ENCODE measurements at places on chromosomes 5 and 9.

GRCh38 chr5:135221696-135222095, 177.3 kb downstream of the MACROH2A1 start:
- no peak for DNase-seq

GRCh38 chr5:148540647-148541046, 113.7 kb downstream of the HTR4 start:
- no peak for DNase-seq

- no peak for DNase-seq
Measured at GRCh38 chr9:107170801-107171200, 112.3 kb upstream of the RAD23B start.

GRCh38 chr5:143592648-143593047, 189.2 kb upstream of the NR3C1 start:
- no peak for DNase-seq

DNA sequence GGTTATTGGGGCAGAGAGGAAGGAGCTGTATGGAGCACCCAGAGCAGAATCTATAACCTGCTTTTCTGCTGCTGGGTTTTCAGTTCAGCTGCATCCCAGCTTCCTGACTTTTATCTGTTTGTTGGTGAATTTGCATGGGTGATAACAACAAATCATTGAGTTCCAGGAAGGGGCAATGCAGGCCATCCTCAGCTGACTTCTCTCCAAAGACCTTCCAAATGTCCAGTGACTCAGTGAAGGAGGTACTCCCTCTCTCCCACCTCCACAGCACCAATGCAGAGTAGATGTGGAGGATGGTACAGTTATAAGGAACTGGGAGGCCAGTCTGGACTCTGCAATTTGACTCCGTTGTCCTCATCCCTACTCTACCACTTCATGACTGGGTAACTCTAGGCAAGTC, 1.6 kb upstream of the TXN start:
- DNase-seq: no peak

DNA sequence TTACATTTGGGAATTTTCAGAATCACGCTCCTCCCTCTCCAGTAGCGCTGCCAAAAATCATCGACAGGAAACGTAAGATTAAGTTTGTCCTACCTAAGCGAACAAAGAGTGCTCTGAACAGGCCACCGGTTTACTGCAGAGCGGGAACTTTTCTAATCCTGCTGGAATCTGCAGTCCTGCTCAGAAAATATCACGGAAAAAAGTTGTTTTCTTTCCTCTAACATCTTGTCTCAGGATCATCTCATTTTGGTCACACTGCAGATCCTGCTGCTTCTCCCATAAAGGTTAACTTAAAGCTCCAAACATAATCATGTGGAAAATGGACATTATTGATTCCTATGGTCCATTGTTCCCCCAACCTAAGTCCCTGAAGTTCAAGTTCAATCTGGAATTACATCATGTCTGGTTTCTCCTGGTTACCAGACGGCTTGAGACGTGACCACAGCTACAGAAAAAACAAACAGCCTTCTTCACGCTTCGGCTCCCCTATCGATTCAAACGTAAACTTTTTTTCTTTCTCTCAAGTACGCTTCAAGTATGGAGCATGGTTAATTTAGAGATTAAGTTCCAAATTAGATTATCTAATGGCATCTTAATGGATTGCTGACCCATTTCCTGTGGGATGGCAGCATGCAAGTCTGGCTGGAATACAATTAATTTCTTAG, 217.6 kb downstream of the NFIB start:
- no peak for DNase-seq

DNA sequence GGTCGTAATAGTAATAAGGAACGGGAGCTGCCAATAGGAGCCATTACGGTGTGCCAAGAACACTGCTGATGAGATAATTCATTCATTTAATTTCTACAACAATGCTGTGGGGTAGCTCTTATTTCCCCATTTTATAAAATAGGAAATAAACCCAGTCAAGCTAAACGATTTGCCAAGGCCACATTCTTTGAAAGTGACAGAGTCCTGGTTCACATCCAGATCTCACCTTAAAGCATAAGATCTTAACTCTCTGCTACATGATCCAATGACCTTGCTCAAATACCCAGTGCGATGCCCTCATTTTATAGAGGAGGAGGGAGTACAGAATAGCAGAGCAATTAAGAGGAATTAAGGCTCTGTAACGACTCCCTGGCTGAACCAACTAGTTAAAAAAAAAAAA, 5.0 kb downstream of the PDE6A start:
- DNase-seq: no peak

DNA sequence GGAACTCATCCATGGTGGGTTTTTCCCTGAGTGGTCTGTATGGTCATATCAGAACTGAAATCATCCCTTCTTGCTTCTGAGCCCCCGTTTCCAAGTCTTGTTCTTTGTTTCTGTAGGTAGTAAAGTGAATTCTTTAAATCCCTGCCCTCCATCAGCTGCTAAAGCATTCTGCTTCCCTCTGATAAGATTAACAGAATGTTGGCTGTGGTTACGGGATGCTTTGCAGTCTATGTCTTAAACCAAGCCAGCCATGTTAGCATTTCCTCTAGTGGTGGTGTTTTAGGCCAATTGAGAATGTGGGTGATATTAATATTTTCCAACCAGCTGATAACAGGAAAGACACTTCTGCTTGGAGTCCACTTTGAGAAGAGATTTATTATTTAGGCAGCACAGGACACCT, 22.0 kb upstream of the KCNIP1 start:
- DNase-seq: no peak

GRCh38 chr5:129958581-129958980, 54.3 kb downstream of the CHSY3 start:
- DNase-seq: no peak

GRCh38 chr5:72351376-72351775, 31.2 kb downstream of the PTCD2 start:
- no peak for DNase-seq

DNA sequence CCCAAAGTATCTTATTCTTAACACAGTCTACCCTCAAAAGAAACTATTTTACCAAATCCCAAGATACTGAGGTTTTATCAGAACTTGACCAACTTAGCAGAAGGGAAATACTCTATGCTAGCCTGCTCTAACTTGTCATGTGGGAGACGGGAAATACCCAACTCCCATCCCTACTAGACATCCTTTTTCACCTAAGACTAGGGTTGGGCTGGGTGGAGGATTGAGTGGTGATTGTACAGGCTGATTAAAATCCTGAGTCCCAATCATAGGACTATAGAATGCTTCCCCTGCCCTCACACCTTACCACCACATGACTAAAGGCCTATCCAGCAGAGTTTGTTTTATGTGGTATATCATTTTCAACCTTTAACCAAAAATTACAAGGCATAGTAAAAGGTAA, 786.5 kb downstream of the TAF11L14 start:
- no peak for DNase-seq

DNA sequence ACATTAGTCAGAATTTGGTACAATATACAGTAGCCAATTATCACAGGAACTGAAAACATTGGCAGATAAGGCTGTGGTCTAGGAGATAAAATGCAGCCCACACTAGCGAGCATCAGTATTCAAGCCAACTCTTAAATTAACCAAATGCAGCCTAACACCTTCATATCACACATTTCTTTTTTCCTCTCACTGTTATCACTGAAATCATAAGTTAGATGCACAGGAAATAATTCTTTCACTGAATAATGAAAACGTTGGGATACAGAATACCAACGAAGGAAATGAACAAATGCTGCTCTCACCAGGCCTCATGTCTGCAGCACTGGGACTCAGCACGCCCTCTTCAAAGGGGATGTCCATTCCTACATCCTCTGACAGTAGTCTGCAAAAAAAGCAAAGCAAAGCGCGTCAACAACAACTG, 109.1 kb upstream of the PCA3 start:
- no peak for DNase-seq

GRCh38 chr5:71748360-71748759, 29.3 kb downstream of the CARTPT start:
- DNase-seq: no peak

GRCh38 chr9:70262948-70263347, 4.2 kb downstream of the SMC5 start:
- no peak for DNase-seq

DNA sequence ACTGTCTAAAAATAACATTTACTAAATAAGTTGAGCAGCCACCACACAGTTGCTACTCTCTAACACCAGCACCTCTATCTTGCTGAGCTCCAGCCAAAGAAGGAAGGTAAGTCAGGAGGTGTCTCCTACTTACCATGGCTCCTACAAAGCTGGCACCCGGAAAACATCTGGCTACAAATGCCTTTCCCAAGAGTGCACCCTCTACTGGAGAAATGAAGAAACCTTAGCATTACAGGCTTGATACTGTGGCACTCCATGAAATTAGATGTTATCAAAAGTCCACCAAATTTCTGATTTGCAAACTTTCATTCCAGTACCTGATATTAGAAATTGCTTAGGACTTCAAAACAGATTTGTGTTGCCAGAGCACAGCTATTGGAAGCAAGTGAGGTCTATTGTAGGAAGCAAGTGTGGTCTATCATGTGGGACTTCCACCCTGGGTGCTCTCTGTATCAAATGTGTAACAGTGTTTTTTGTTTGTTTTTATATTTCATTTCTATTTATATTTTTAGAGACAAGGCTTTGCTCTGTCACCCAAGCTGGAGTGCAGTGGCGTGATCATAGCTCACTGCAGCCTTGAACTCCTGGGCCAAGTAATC, 25.7 kb upstream of the RFK start:
- no peak for DNase-seq

DNA sequence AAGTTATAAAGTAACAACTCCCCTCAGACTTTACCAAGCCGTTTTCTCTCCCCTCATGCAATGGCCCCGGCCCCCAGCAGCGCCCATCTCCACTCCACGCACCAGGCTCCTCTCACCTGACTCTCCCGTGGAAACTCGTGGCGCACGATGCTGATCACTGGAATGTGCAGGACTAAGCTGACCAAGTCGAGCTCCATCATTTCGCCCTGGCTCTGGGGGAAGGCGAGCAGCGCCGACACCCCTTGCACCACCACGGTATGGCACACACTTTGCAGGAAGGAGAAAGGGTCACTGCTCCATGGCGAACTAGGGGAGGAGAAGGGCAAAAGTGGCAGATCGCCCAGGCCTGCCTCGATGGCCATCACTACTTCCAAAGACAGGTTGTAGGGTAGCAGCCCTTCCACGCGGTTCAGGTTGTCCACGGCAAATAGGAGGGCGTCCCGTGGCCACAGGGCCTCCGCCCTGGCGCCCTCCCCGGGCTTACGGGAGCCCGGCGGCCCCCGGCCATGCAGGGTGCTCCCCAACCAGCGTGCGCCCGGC, 1.2 kb downstream of the GRIN3A start:
- DNase-seq: no peak

- no peak for DNase-seq
Measured at GRCh38 chr5:152332716-152333460, 72.2 kb downstream of the NMUR2 start.

DNA sequence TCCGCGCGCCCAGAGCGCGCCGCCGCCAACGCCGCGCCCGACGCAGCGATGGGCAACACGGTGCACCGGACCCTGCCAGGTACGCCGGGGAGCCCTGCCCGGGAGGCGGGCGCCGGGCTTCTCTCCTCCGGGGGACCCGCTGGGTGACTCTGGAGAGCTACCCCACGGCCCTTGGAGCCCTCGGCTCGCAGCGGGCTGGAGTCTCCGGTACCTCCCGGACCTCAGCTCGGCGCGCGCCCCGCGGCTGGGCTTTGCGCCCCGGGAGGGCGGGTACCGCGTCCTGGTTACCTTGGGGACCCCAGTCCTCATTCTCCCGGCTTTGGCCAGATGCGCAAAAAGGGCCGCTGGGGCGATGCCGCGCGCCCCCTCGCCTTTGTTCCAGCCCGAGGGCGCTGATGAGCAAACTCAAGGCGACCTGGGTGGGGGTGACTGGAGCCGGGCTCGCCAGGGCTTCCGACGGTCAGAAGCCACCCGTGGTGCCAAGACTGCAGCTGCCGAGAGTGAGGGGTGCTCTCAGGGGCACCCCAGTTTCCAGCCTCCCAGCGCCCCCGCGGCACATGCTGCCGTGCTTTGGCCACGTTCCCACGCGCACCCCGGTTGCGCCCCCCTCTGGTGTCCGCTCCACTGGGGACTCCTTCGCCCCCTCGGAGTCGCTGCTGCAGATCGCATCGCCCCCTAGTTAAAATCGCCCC, 442 bp downstream of the NEURL1B start:
- peak; percentile 6 for DNase-seq

GRCh38 chr5:79990205-79990597, 861 bp downstream of the MTX3 start:
- DNase-seq: no peak
